Stimulated activated CD8-positive, alpha-beta memory T cell treated with anti-CD3 and anti-CD28 coated beads, Interleukin-7, amount 100 ng/mL, for 24 hours (primary cell): ENCODE measurements at places on chromosomes 12 and 14.

DNA sequence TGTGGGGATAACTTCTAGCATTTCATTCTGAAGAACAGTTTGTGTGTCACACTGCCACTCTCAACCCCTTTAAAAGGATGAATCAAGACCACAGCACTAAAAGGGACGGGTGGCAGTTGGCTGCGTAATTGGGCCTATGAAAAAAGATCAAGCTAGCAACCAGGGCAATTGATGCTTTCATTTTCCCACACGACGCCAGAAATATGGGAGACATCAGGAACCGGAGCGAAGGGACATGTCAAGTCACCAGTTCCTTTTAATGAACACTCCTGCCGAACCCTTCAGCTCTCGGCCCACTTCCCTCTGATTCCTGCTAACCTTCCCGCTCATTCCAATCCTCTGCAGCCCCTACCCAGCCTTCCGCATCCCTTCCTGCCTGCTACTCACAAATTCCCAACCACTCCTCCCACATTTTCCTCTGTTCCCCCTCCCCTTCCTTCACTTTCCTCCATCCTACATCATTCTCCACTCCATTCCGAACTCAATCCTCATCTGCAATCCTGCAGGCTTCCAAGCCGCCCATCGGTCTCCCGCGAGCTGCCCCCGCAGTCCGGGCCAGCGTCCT, 753 bp downstream of the CSRNP2 start:
- DNase-seq, result no peak

DNA sequence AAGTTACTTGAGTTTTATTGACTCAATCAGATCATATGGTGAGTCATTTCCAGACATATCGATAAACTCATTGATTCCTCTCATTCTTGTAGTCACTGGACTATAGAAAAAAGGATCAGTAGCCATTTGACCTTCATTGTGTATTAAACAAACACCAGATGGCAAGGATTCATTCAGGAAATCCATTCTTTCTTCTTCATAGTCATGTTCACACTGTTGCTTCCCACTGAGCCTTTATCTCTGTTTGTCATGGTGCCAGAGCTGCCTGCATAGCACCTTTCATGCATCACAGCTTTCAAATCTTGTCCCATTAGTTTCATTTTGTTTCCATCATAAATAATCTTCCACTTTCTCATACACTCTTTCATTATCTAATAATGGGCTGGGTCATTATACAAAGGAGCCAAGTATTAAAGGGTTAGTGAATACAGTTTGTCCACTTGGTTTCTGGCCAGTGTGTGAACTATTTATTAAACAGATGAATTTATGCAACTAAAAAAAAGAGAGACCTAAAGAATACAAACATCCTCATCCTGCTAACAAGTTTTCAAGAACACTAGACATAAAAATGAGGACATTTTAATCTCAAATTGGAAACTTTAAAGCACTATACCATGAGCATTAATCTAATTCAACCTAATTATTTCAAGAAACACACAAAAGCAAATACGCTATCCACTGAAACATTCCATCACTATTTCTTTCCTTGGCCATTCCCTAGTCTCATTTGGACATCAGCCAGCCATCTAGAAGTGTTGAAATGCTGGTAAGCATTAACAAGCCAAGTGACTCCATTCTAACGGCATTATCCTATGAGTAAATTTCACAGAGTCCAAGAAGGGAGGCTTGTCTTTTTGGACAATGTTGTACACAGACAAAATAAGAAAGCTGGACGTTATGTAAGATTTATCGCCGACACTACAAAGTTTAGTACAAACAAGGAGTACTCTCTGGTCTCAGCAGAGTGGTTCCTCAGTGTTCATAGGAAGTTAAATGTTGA, 476.5 kb downstream of the FOXG1 start:
- DNase-seq, result no peak

DNA sequence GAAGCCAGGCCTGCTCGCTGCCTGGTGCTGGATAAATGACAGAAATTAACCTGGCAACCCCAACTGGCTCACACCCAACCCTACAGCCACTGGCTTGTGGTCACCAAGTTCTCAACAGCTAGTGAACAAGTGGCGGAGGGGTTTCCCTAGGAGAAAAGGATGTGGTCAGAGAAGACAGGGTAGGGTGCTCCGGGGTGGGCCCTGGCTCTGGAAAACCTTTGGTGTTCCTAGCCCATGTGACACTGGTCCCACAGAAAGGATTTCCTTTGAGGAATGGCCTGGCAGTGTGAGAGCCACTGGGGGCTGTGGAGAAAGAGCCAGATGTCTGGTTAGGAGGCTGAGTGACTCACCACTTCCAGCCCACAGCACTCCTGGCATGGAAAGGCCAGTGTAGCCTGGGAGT, 8.7 kb downstream of the SYNE3 start:
- DNase-seq, result no peak

- DNase-seq, result no peak
Measured at GRCh38 chr12:120574106-120574505, 7.1 kb downstream of the POP5 start.

DNA sequence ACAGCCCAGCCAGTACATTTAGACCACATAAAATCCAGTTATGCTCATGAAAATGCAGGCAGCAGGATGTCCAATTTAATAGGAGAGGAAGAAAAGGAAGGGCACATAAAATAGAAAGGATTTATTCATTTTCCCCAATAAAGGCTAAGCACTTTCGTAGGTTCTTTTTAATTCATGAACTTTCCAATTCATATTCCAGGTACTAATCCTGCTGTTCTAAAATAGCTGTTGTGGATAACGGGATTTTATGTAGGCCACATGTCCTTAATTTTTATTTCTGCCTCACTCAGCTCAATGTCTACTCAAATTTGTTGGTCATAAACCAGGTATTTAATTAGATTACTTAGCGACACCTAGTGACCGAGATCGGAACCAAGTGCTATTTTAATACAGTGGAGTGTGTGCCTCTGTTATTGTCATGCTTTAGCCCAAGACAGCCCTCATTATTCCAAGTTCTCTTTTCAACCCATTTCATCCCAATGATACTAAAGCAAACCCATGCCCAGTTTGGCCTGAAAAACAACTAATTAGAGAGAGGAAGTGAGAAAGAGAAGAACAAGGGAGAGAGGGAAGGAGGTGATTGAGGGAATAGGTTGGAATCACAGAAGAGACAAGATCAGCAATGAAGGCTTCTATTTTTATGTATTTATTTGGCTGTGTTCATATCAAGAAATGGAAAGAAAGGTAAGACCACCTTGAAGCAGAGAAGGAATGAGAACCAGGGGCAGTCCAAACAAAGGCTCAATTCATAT, 45.9 kb upstream of the IFNG-AS1 start:
- DNase-seq, result peak; percentile 19
